Activated CD4-positive, alpha-beta T cell treated with anti-CD3 and anti-CD28 coated beads for 48 hours (primary cell): ENCODE measurements at places on chromosomes 12 and 14.

DNA sequence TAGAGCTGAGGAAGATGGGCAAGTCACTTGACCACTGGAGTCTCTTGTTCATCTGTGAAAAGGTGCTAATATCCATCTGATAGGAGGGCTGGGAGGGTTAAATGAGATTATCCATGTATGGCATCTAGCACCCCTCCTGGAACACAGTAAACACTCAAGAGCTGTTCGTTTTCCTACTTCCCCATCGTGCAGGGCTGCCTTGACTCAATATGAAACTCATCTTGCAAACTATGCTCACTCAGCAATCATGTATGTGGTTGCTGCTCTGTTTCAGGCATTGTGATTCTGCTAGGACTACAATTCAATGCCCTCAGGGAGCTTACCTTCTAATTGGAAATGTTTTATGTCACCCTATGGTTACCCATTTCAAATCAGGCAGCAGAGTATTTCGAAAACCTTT lies 395.6 kb downstream of the BCAT1 start:
- no peak for DNase-seq

- DNase-seq, result no peak
These were observed 12.5 kb upstream of the SRSF5 start for GRCh38 chr14:69754487-69754886.

DNA sequence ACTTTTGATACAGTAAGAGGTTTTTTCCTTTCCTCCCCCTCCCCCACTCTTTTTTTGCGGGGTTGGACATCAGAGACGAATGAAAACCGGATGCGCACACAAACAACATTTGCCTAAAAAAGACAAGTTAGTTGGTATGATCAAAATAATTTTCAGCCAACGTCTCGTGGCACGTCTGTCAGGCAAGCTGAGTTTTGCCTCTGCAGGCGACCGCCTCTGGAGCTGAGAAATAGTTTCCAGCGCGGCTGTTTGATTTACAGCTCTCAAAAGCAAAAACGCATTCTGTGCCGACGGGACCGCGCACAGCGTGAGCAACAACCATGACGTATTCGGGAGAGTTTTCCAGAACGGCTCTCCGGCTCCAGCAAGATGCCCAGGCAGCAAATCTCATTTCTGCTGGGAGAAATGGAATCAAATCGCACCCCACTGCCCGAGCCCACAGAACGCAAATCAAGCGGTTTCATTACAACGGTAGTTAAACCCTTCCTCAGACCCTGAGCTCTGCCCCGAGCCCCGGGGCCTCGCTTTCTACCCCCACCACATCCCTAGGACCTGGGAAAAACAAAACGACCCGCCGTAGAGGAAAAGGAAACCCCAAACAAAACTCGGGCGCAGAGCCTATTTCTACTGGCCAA lies 14.2 kb upstream of the CALM1 start:
- DNase-seq, result peak; percentile 82

DNA sequence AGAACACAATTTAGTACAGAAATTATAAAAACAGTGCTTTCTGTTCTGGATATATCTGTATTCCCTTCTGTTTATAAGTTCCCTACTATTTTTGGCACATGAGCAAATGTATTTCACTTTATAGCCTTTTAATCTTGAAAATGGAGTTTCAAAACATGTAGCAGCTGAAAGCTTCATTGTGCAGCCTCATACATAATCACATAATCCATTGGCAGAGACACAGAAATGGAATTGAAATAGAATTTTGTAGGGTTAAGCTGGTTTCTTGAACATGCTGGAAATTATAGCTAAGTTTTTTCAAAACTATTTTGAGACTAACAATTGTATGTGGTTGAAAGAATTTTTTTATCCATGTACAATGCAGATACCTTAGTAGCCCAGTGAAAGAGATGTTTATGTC lies 614.3 kb upstream of the MDGA2 start:
- no peak for DNase-seq

DNA sequence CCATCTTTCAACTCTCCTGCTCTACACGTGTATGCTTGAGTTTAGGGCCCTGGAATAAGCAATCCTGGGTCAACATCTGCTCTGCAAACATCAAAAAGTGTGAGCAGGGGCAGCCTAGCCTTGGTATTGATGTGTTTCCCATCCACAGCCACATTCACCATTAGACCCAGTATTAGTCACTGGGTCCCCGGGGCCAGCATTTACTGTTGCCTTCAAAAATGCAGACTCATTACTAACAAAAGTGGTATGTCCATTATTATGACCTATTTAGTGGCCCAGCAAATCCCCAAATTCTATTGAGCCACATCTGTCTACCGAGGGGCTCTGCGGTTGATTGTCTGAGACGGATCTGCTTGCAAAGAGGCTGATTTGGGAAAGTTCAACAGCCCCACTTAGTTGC lies 661.8 kb downstream of the DIO2 start:
- no peak for DNase-seq

DNA sequence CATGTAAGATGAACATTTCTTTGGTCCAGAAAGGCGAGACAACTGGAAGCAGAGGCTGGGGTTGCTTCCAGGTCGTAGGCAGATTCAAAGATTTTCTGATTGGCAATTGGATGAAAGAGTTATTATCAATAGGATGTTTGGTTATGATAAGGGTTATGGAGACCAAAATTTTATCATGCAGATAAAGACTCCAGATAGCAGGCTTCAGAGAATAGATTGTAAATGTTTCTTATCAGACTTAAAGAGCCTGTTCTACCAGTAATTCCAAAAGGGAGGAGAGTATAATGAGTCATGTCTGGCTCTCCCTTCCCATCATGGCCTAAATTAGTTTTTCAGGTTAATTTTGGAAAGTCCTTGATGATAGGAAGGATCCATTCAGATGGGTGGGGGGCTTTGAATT lies 55.6 kb downstream of the C14orf39 start:
- DNase-seq, result no peak

DNA sequence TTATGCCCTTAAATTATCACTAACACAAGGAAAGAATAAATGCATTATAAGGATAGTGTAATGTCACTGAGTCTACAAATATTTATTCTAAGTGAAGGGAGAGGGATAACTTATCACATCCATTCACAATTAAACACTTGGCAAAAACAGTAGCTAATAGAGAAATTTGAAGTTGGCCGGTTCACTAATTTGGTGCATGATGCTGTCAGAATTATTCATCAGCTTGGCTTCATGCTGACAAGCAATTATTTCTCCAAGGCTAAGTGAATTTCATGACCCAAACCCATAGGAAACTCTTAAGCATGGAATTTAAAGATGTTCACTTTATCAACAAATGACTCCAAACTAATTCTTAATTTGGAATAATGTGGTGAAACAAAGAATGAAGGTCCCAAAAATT lies 25.0 kb upstream of the NR1H4 start:
- DNase-seq, result no peak

GRCh38 chr12:75192196-75192595 lies 17.4 kb downstream of the KCNC2 start:
- no peak for DNase-seq

DNA sequence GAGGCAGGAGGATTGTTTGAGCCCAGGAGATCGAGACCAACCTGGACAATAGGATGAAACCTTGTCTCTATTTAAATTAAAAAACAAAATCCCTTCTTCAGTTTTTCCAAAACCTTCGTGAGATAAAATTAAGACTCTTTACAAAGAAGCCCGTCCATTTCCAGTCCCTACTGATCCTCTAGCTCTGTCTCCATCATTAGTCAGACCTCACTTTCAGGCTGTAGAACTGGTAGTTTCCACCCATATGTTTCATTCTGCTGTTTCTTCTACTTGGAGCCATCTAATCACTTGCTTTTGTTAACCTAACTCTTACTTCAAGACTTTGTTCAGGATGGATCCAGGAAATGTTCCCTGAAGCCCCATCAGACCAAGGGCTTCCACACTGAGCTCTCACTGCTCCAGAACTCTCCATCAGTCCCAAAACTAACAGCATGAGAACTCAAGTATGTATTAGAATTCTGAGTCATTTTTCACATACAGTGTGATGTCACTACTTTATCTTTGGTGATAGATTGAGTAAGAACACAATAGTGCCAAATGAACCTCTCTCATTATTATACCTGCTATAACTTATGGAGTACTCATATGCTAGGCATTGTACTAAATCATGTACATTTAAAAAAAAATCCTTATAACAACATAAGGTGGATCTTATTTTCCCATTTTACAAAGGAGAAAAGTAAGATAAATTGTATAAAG lies 90.8 kb downstream of the PRICKLE1 start:
- no peak for DNase-seq

GRCh38 chr12:103326190-103326589 lies 169.6 kb downstream of the C12orf42 start:
- DNase-seq, result peak; percentile 3

DNA sequence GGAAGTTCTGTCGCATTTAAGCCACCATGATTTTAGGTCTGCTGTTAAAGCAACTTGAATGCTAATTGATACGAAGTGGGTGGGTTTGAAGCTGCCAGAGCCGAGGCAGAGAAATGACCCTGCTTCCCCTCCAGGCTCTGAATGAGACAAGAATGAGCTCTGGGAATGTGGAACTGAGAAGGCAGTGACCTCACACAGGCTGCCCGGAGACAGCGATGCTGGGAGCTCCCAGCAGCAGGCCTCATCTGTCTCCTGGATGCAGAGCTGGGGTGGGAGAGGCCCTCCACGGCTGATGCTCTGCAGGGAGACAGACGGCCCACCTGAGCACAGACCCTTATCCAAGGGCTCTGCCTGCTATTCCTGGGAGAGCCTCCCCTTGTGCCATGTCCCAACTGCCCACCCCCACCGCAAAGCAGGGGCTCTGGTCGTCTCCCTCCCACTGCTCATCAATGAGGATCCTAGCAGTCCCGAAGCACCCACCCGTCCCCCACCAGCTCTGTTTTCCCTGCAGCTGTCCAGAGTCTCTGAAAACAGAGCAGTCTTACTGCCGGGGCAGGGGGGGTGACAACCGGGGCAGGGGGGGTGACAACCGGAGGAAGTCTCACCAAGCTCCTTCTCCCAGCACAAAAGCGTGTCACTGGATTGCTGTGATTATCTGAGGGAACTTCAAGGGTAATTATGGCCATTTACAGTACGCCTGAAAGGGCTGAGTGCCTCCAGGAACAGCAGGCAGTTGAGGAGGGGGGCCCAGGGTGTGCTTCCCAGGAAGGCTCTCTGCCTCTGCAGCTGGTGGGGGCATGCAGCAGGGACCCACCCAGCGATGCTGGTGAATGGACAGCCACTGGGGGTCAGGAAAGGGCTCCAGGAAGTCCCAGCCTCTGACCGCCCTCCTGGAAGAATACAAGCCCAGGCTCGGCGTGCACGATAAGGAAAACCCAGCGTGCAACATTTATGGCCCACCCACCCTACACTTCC lies 67.8 kb downstream of the CHGA start:
- no peak for DNase-seq

DNA sequence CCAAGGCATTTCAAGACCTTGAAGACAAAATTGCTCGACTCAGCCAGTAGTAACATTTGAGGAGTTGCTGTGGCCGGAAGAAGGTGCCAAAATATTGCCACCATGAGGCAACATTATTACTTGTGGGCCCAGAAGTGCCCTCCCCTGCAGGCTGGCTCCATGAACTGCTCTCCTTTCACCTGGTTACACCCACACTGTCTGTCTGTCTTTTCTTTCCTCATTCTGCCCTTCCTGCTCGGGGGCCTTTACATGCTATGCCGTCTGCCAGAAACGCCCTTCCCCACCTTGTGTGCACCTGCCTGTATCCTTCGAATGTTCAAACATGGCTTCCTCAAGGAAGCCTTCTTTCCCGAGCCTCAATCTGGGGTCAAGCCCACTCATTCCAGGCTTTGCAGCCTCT lies 224.2 kb upstream of the DIO3 start:
- DNase-seq, result no peak

GRCh38 chr12:4909734-4910501 lies at the start of gene KCNA1:
KCNA1 (plus strand) TSS chr12:4909905; CDS start chr12:4911379, 1,474 bp downstream.
- peak; percentile 19 for DNase-seq

DNA sequence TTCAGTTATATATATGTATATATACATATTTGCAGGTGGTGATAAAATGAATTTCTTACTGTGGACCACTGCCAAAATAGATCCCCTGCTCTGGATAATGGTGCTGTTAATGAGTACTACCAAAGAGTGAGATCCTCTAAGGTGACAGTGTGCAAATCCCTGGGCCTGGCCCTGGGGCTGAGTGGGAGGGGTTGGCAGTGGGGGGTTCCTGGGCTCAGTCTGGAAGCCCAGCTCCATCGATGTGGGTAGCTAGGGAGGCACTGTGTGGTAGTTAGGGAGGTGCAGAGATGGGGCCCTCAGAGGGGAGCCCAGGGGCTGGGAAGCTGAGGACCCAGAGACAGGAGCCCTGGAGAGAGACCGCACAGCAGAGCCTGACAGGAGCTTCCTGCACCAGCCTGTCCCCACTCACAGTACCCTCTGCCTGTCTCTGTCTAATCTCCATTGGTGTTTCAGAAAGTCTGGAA lies 9.1 kb downstream of the KRT8 start:
- no peak for DNase-seq

DNA sequence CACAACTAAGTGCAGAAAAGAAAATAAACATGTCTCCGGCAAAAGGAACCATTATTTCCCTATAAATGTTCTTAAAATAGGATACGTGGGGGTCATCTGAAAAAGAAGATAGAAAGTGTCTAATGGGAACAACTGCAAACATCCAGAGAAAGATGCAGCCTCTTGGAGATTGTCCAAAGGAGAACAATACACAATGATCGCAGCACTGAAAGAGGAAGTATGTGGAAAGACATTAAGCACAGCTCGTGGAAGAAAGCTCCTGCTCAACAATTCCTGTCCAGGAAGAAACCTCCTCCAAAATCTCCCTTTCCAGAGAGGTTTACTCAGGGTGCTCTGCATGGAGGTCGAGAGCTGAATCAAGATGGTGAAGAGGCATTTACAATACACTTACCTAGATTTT lies 2.5 kb upstream of the LALBA start:
- no peak for DNase-seq

DNA sequence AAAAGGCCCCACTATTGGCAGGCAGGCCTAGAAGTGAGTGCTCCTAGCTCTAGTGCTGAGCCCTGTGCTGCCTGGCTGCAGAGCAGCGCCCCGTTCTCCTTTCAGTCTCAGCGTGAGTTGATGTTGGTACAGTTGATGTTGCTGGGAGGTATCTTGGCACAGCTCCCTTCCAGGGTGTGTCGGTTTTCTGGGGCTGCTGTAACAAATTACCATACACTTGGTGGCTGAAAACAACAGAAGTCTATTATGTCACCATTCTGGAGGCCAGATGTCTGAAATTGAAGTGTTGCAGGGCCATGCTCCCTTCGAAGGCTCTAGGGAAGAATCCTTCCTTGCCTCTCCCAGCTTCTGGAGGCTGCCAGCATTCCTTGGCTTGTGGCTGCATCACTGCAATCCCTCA lies 151.4 kb downstream of the TSPAN9 start:
- no peak for DNase-seq

DNA sequence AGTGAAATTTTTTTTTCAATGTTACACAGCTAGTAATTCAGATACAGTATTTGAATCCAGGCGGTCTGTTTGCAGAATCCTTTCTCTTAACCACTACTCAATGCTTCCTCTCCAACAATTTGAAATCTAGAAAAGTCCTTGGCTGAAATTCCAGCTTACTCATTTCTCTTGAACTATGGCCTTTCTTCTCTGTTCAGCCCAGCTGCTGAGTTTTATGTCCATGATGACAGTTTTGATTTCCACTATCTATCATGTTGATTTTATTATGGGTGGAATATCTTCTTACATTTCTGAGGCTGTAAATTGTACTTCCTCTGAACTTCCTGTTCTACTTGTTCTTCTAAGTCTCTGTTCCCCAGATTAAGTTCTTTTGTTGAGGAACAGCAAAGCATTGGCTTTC lies 315.3 kb downstream of the DIO2 start:
- DNase-seq, result no peak

- no peak for DNase-seq
These were observed 18.1 kb upstream of the WDR20 start for GRCh38 chr14:102121567-102121966.
